ENCODE measurements at places on chromosomes 5 and 9.
A peak's percentile ranks its signal among the peaks of the same experiment; 100 is the strongest.

- no peak for DNase-seq
Measured at GRCh38 chr9:105396901-105397300, 50.9 kb upstream of the FSD1L start.

GRCh38 chr5:89498699-89499098 is 615.7 kb upstream of the MEF2C start:
- no peak for DNase-seq

- no peak for DNase-seq
Measured at GRCh38 chr9:4099976-4100735, 199.7 kb downstream of the GLIS3 start.

DNA sequence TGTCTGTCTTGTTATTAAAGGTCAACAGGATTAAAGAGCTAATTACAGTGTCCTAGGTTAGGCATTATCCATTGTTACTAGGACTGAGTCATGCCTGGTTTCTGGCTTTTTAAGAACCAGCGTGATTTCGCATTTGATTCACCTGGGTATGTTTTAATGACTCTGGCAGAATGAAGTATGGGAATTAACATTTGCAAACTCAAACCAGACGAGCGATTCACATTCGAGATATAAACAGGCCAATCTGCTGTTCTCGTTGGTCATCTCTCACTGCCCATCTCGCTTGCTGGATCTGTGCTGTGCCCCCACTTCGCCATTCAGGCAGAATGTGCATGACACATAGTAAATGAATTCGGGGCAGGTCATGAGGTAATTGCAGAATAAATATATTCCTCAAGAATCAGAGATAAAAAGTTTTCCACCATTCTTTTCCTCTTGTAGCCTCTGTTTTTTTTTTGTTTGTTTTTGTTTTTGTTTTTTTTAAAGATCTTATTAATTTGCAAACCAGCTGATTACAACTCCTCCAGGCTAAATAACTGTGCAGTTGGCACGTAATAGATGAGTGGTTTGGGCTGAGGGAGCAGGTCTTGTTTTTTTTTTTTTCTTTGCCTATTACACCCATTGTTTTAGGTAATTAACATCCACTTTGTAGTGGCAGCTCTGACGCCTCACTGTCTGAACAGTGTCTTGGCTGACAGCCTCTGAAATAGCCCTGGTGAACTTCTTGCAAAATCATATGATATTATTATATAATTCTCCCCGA is 313.5 kb upstream of the MSX2 start:
- DNase-seq = no peak

GRCh38 chr5:171725205-171725601 is 60.4 kb upstream of the SMIM23 start:
- DNase-seq = no peak

DNA sequence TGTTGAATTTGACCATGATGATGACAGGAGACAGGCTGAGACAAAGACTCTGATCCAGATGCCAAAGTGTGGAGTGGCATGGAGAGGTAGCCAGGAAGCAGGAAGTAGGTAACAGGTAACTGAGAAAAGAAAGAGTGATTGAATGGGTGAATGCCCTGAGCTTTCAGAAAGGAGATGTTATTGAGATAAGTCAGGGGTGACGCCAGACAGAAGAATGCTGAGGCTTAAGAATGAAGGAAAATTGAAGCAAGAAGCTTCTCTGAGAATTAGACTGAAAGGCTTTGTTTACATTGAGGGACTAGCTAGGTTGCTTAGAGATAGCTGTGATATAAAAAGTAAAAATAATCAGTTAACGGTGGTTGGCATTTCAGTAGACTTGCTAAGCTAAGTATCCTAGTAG is 165.7 kb downstream of the PSAT1 start:
- DNase-seq = no peak

GRCh38 chr5:17872204-17872603 is 237.9 kb downstream of the TAF11L14 start:
- no peak for DNase-seq

DNA sequence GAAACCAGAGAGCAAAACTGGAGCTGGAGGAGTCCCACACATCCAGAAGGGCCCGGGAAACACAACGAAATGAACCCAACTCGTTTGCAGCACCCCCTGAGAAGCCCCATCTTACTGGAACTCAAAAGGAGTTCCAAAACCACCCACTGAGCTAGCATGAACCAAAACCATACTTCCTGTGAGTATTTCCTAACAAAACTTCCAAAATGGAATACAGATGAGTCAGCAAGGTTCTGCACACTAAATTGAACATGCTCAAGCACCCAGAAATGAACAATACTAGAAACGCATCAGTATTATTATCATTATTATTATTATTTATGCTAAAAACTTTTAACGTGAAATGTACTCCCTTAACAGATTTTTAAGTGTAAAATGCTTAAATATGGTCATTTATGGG is 8.0 kb upstream of the SPOCK1 start:
- no peak for DNase-seq

DNA sequence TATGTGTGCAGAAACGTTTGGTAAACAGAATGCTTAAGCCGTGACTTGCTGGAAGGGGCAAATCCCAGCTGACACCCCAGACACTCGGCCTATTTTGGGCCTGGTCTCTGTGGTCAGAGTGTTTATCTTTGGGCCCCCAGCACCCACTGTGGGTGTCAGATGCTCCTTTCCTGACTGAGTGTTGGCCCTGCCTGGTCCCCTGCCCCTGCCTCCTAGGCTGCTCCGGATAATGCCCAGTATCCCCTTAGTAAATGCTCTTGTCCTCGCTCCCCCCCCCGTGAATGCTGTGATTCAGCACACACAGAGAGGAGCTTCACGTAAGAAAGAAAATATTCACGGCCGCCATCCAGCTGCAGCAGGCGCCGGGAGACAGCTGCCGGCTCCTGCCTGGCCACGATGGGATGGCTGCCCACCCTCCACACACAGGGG is 11.3 kb upstream of the ANGPTL2 start:
- DNase-seq = peak; percentile 84

DNA sequence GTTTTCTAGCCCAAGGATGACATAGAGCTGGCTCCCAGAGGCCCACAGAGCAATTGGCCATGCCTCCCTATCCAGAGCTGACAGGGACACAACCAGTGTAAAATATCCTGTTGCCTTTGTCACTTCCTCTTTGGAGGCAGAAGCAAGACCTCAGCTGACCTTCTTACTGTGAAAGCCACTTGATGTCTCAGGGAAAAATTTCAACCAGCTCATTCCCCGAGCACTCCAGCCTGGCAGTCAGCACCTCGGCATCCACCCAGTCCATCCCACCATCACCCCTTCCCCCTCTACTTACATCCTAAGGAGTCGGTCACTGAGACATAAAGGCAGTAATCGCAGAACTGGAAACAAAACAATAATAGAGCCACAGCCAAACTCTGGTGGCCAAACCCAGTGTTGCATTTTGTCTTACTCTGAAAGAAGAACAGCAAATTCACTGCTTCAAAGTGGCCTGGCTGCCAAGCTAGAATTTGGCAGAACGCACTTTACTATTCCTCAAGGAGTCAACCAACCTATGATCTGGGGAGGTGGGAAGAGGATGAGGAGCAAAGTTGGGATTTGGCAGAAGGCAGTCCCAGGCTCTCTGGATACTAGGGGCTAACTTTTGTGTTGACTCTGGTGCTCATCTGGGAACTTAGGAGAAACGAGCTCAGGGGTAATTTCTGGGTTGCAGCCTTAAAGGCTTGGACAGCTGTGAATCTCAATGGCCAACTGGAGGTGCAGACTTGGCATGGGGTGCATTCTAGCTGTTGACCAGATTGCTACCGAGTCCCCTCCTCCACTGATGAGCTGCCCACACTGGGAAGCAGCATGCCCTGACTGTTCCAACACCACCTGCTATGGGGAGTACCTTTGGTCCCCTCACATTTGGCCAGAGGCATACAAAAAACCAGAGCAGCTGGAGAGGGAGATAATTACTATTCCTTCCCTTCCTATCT is 13.6 kb downstream of the NIPAL4 start:
- DNase-seq = no peak

- no peak for DNase-seq
Measured at GRCh38 chr5:158430166-158430797, 571.3 kb upstream of the CLINT1 start.

- DNase-seq = peak; percentile 61
Measured at GRCh38 chr9:120475341-120475740, 104.6 kb downstream of the CDK5RAP2 start.

GRCh38 chr5:173094012-173094661 is 38.0 kb downstream of the CREBRF start:
- DNase-seq = no peak

DNA sequence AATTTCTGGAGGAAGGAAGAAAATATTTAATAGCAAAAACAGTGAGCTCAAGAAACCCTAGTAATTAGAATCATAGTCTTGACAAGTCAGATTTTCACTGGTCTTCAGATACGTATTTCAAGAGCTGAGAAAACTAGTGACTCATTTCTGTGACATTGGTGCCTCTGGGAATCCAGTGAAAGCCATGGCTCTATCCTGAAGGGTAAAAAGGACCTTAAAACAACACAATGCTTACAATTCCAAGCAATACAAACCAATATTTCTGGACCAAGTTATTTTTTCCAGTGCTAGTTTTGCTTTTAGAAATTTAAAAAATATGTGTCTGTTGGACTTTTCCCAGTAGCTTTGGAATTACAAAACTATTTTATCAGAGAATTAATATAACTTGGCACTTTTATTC is 140.3 kb downstream of the LPAR1 start:
- no peak for DNase-seq

DNA sequence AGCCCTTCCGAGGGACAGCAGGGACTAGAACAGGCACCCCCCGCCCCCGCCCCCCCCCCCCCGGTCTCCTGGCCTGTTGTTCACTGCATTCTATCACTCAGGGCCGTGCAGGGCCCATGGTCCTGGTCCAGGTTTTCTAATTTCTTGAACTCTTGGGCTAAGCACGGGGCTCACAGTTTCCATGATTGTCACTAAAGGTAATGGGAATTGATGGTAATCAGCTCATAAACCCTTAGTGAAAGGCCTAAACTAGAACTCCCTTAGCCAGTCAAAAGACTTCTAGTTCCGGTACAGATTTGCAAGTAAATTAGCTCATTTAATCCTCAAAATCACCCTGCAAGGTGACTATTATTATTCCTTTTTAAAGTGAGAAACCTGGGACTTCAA is 14.7 kb upstream of the PWWP2A start:
- no peak for DNase-seq

DNA sequence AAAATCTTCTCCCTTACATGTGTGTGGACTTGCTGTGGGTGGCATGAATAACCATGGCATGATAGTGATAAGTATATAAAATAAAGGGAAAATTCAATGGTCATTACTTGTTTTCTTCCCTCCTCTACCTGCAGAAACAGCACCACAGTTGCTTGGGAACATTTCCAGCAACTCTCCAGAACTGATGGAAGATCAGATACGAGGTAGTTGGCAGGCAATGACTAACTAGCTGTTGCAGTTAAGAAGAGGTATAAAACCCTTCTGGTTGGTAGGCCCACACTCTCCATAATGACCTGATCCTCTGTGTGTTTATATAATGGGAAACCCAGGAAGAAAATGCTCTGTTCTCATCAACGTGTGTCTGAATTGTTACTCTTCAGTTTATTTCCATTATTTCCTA is 185.9 kb downstream of the SYK start:
- no peak for DNase-seq

GRCh38 chr5:141716009-141716408 is 34.0 kb upstream of the ARAP3 start:
- DNase-seq = no peak

DNA sequence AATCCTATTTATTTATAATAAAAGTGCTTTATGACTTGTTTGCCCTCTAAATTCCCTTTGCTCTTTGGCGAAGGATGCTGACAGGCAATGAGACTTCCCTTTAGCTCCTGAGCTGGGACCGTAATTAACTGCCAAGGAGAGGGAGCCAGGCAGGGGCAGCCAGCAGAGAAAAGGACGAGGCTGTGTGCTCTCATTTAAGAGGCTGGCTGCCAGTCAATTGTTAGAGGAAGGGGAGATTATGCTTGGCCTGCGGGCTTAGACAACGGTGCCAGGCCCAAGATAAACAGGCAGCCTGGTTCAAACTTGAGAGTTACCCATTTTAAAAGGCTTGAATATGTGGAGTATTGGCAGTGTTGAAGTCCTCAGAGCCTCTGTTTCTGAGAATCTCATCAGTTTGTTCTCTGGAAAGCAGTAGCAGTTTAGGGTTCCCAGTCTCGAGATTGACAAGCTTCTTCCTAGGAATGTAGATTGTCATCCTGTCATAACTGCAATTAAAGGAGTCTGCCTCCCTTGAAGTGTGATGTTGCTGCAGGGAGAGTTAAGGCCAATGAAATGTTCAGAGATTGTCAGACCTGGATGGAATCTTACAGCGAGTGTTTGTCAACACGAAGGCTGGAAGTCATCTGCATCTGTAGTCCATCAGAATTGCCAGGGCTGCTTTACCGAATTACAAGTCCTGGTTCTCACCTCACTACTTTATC is 113.2 kb downstream of the JAKMIP2 start:
- DNase-seq = no peak

DNA sequence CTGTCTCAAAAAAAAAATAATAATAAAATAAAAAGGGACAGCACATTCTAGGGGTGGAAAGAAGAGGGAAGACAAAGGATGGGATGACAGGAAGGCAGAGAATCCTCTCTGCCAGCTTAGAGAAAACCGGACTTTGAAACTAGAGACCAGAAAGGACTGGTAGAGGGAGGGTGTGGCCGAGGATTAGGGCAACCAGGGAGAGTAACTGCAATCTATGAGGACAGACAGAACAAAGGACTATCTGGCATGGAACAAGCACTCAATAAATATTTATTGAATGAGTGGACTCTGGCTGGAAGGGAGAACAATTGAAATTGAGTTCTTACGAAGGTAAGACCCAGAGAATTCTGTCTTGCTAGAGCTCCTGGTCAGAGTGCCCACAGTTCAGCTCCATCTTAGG is 2.4 kb downstream of the GBA2 start:
- no peak for DNase-seq

- no peak for DNase-seq
Measured at GRCh38 chr9:94922691-94923107, 196.2 kb downstream of the AOPEP start.

GRCh38 chr5:53994148-53994547 is 316.2 kb downstream of the ARL15 start:
- no peak for DNase-seq

DNA sequence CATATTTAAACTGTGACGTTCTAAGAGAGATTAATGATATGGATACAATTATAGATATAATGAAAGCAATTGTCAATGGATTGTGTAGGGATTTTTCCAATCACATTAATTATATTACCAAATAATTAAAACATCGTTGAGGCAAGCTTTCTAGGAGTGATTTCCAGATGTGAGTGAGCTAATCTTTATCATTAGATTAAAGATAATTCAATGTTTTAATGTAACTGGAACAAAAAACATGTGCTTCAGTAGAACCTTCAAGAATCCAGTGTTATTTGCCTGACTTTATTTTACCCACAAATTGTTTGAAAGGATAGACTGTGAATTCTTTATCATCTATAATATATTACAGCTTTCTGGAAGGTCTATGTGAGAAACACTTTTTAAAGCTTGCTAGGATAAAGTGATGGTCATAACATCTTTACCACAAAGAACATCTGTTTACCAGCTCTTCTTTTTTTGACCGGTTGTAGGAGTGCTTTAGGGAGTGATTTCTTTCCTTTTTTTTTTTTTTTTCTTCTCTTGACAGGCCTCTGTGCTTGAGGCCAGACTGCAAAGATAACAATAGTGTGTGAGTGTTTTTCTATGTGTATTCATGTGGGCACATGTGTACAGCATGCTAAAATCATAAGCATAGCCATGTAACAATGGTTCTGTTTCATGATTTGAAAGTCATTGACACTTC is 35.0 kb downstream of the SNCAIP start:
- no peak for DNase-seq
